Central memory CD4-positive, alpha-beta T cell (primary cell): ENCODE measurements at places on chromosomes 7 and 10.

GRCh38 chr10:122639801-122640200, 59.8 kb downstream of the C10orf120 start:
- no peak for DNase-seq

- no peak for DNase-seq
Measured at GRCh38 chr10:1734288-1734687, 3.0 kb downstream of the ADARB2 start.

GRCh38 chr10:13163859-13164258, 2.5 kb downstream of the MCM10 start:
- no peak for DNase-seq

- DNase-seq, result no peak
Measured at GRCh38 chr7:42886129-42886528, 25.7 kb downstream of the C7orf25 start.

DNA sequence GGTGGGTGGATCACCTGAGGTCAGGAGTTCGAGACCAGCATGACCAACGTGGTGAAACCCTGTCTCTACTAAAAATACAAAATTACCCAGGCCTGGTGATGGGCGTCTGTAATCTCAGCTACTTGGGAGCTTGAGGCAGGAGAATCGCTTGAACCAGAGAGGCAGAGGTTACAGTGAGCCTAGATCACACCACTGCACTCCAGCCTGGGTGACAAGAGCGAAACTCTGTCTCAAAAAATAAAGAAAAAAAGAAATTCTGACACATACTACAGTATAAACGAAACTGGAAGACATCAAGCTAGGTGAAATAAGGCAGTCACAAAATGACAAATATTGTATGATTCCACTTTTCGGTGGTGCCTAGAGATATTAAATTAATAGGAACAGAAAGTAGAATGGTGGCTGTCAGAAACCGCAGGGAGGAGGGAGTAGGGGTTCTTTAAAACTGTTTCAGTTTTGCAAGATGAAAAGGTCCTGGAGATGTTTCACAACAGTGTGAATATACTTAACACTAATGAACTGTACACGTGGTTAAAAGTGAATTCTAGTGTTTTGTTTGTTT, 23.2 kb downstream of the PILRA start:
- peak; percentile 52 for DNase-seq

- no peak for DNase-seq
Measured at GRCh38 chr10:62538606-62539005, 164.4 kb downstream of the ZNF365 start.

- DNase-seq, result no peak
Measured at GRCh38 chr10:130905921-130906320, 405.6 kb downstream of the TCERG1L start.

DNA sequence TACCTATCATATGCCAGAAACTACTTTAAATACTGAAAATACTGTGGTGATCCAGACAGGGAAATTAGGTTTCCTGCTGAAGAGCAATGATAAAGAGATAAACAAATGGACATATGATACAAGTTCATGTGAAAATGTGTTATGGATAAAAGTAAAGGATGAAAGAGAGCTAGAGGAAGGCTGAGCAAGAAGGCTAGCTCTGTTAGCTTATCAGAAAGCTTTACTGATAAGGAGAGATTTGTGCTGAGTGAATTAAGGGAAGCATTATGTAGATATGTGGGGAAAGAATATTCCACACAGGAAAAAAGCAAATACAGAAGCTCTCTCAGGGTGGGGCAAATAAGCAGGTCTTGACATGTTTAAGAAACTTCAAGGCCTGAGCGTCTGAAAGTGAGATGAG, 308.4 kb downstream of the HDAC9 start:
- DNase-seq, result no peak

- DNase-seq, result no peak
Measured at GRCh38 chr7:132469264-132469663, 107.0 kb downstream of the PLXNA4 start.

DNA sequence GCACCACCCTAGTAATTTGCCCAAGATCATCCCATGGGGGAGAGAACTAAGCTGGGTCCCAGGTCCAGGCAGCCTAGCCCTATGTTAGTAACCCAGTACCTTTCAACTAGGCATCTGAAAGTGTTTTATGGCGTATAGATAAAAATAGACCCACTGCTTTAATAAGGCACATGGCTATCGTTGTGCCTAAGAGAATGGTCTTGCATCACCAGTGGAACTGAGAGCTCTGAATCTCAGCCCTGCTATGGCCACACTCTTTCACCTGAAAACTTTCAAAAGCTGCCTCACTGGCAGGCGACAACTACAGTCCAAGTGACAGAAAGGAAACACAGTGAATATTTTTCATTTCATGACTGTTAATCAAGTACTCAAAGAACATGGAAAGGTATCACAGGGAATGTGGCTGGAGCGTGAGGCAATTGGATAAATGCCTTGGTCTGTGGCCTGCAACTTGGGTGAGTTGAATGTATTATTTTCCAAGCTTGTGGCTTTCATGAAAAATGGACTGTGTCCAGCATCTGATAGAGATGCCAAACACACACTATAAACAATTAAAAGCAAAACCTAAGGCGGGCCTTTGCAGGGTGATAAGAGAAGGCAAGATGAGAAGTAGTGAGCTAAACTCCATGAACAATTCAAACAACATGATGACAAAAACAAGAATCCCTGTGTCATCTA, 18.0 kb upstream of the SFMBT2 start:
- DNase-seq, result no peak

DNA sequence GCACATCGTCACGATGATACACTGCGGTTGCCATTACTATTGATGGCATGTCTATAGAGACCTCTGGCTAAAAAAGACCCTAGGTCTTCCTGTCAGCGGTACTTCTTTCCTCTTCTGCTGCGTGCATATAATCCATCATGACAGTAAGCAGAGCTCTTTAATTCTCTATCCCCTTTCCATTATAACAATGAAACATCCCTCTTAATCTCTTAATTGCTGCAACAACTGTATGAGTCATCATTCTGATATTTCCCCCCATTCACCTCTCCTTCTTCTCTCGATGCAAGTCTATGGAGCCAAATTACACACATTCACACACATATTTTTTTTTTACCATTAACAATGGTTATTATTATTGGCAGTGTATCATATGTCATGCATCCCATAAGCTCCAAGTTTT, 45.2 kb upstream of the AKR1E2 start:
- no peak for DNase-seq

- DNase-seq, result no peak
Measured at GRCh38 chr10:110818311-110819256, 53.1 kb upstream of the PDCD4 start.

DNA sequence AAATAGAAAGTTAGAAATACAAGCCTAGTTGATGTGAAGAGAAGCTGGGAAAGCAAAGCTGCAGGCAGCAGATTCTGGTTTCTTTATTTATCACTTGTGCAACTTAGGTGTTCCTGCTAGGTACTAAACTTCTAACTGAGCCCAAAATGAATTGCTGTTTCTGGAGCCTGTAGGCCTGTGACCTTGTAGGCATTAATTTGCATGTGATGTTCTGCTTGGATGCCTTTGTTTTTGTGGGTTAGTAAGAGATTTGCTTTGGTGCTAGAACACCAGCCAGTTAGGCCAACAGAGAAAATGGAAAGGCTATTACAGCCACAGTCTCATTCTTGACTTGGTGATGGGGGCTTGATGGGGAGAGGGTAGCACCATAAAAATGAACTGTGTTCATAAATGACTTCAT, 370.7 kb downstream of the PPP1R3A start:
- DNase-seq, result no peak
